Right atrium auricular region (tissue), 2 donors: ENCODE measurements at places on chromosomes 11 and 22. TPM values are rescaled to one million over a fixed set of nuclear protein-coding genes. Genes with fewer than 3 reads are reported as not detected.

GRCh38 chr11:134571301-134571700, 159.3 kb upstream of the B3GAT1 start:
- DNase-seq, result peak; percentile 32

- DNase-seq, result peak; percentile 82
Measured at GRCh38 chr11:64268025-64268892, 16.2 kb downstream of the BAD start.

DNA sequence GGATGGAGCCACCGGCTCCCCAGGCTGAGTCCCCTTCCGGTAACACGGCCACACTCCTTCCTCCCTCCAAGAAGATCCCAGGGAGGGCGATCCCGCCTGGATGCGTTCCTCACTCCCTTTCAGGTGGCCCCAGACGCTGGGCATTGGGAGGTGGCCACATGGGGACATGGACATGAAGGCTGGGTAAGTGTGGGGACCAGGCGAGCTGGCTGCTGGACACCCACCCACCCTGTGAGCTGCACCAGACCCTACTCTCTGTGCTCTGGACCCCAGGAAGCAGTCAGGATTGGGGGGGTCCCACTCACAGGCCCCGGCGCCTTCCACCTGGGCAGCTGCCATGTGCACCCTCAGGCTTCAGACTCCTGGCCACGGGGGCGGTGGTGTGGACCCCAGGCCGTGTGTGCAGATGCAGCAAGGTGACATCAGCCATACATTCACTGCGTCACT, 932.8 kb downstream of the BRD1 start:
- DNase-seq, result peak; percentile 44

- DNase-seq, result no peak
Measured at GRCh38 chr11:86459682-86460460, 85.2 kb downstream of the CCDC81 start.

DNA sequence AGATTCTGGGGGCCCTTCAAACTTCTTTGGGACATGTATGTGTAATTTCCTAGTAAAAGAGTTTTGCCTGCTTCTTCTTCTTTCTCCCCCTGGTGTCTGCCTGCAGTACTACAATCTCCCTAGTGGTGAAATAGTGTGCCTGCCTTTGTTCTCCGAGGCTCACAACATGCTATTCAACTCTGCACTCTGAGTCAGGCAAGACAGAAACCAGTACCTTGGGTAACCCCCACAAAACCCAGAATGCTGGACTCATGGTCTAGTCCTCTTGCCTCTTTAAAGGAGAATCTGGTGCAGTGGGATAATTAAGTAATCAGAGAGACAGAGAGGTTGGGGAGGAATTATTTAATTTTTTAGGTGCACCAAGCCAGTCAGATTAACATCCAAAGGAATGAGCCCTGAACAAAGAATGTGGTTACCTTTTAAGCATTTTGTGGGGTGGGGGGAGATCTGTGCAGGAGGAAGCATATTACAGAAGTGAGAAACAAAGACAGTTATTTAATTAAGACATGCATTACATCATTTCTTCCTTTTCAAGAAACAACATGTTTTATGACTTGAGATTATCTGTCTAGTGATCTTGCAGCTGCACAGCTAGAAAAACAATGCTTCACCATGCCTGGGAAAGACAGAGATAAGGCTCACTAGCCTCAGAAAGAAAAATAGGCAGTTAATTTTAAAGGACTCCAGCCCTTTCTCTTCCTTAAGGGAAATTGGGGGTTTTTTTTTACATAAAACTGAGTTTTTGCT, 11.0 kb upstream of the MS4A6A start:
- DNase-seq, result peak; percentile 72

- no peak for DNase-seq
Measured at GRCh38 chr22:24548812-24549211, 6.1 kb downstream of the GUCD1 start.

GRCh38 chr11:2092464-2092910, 46.7 kb downstream of the IGF2 start:
- DNase-seq, result no peak

DNA sequence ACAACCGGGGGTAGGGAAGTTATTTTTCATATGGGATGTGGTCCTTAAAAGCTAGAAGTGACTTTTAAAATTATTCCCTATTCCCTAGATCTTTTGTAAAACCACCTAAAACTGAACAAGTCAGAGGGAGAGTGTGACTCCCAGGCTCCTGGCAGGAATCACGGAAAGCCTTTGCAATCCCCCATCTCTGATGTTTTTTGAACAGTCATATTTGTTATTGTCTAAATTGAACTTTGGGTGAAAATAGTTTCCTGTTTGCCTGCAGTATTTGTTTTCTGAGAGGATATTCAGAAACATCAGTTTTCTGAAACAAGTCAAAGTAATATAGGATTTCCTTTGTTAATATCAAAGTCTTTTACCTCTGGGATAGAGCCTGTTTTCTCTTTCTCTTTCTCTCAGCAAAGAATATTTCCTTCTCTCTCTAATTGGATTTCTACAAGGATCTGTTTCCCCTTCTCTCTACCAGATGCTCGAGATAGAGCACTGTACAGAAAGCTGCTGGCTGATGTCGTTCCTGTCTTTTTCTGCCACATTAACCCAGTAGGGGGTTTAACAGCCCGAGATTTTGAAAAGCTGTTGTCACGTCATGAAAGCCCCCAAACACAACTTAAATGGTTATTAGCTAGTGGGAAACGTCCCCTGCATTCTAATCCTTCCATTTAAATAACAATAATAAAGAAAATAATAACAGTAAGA, 132.2 kb upstream of the PITPNB start:
- DNase-seq, result no peak

DNA sequence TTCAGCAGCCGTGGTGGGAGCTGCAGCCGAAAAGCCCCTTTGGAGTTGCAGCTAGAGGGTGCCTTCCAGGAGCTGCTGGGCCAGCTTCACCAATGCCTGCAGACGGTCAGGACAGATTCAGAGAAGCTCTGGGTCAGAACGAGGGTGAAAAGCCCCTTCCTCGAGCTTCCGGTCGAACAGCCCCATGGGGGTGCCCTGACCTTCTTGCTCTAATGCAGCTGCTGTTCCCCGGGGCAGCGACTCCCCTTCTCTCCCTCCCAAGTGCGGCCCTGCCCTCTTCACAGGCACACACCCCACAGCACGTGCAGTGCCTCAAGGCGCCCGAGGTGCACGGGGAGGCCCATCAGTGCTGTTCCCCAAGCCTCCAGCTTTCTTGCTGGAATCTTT, 9.6 kb upstream of the IFITM3 start:
- DNase-seq, result no peak

- no peak for DNase-seq
Measured at GRCh38 chr11:17298302-17298701, 21.8 kb downstream of the NUCB2 start.

DNA sequence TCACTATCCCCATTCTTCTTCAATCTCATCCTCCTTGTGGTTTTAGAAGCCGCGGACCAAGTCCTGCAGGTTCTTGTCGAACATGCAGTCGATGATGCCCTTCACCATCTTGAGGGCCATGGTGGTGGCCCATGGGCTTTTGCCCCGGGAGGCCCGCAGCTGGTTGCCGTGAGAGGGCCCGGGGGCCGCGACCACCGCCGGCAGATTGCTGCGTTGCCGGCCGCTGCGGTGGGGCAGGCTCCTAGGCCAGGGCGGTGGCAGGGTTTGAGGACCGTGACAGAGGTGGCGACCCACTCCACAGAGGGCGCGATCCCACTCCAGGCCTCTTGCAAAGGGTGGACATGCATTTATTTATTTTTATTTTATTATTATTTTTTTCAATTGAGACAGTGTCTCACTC, 67.0 kb downstream of the APOL5 start:
- no peak for DNase-seq

DNA sequence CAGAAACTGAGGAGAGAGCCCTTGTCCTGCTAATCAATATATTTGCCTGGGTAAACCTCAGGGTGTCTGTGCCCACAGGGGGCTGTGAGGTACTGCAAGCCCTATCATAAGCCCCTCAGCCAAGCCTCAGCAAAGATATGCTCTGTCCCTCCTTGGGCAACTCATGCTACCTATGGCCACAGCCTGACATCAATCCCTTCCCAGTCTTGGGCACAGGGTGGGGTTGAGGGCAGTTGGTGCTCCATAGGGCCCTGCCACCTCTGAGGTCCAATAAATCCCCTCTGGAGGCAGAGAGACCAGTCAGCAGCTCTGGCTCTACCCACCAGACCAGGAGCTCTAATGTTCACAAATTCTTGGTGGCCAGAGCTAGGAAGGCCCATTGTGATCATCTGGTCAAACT, 23.8 kb downstream of the TPBGL start:
- DNase-seq, result no peak

DNA sequence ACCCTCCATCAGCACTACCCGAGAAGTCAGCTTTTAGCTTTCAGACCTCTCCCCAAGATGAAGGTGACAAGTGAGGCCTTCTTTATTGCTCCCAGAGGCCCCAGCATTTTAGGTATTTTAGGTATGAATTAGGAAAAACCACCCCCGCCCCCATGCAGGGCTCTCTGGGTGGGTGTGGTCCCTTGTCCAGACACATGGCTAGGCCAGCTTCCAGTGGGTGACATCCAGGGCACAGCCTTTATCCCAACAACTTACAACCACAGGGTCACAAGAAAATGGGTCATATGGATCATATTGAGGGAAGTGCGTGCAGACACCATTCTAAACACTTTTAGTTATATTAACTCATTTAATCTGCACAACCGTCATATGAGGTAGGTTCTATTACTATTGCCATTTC, 42.1 kb downstream of the RIBC2 start:
- DNase-seq, result no peak

GRCh38 chr22:46425016-46425415, 89.5 kb downstream of the TRMU start:
- DNase-seq, result no peak

DNA sequence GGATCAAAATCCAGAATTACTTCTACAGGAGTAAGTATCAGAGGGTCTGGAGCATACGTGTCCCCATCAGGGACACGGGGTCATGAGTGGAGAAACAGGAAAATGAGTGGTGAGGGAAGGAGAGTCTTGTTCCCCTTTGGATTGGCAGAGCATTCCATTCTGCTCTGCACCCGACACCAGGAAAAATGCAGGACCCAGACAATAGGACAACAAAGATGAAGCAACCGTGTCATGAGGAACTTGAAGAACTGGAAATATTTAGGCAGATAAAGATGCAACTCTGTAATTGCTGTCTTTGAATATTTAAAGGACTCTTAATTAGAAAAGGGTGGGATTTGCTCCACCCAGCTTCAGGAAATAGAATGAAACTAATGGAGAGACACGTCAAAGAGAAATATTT, 89.0 kb upstream of the BLID start:
- DNase-seq, result no peak

DNA sequence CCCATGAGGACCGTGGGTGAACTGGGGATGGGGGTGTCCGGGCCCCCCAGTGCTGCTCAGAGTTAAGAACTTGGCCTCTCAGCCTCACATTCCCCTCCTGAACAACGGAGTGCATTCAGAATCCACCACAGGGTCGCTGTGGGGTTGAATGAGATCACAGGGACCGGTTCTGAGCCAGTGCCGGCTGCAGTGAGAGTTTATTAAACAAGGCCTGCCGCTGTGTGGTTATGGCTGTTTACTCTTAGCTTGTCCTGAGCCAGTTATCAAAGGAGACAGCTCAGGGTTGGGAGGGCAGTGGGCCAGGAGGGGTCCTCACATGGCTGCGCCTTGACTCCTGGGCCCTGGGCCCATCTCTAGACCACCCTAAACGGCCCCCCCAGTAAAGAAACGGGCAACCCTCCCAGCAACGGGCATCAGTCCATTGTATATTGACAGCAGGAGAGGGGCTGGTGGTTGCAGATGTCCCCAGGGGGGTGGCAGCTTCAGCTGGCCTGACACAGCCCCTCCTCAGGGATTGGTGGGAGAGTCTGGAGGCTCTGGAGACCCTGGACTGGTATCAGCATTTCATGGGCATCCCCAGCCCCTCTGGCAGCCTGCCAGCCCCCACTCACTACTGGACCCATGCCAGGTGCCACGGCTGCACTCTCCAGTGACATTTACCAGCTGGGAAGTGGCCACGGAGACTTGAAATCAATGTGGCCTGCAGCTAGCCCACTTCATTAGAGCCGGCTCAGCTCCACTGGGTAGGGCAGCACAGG, 15.1 kb upstream of the CABP7 start:
- no peak for DNase-seq

- DNase-seq, result no peak
Measured at GRCh38 chr22:42726811-42727210, 6.1 kb upstream of the A4GALT start.

GRCh38 chr22:40081662-40082061, 86.9 kb downstream of the FAM83F start:
- no peak for DNase-seq

DNA sequence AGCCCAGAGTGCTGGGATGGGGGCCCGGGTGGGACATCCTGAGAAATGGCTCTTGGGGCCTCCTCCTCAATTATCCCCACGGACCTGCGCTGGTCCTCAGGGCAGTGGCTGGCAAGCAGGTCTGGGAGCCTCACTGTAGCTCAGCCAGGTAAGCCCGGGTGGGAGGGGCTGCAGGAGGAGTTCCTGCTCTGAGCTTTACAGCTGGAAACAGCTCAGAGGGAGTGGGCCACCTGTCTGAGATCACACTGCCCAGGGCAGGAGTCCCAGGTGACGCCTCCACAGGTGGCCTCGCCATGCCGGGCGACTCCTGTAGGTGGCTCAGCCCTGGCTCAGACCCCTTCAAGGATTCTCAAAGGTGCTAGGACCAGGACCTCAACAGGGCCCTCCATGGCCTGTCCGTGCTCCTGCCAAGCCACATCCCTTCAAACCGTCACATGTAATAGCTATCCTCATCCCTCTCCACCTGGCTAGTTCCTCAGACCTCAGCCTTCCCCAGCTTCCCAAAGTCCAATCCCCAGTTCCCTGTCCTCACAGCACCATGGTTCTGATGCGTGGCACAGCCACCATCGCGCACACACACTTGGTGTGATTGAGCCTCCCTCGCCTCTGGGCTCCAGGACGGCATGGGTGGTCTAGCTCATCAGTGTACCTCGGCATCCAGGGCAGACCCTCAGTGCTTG, 3.6 kb upstream of the TSSK2 start:
- DNase-seq, result no peak

- no peak for DNase-seq
Measured at GRCh38 chr22:37204045-37204655, 8.1 kb downstream of the SSTR3 start.

DNA sequence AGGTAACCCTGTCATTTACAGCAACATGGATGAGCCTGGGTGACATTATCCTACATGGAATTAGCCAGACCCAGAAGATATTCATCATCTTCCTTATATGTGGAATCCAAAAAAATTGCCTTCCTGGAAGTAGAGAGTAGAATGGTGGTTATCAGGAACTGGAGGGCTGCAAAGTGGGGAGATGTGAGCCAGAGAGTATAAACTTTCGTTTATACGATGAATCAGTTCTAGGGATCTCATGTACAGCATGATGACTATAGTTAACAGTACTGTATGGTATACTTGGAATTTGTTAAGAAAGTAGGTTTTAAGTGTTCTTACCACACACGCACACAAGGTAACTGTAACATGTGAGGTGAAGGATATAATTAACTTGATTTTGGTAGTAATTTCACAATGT, 79.1 kb downstream of the TBC1D22A start:
- no peak for DNase-seq

RTL10 gene
- 7.9 TPM for total RNA-seq

C1QTNF4 gene
- total RNA-seq, result not detected

IL17REL gene
- not detected for total RNA-seq

RCOR2 gene
- total RNA-seq, result 0.90 TPM

NOX4 gene
- total RNA-seq, result 5.9 TPM

KRTAP5-7 gene
- not detected for total RNA-seq

C22orf23 gene
- total RNA-seq, result 0.39 TPM
